NCI-H446 (cell line): ENCODE measurements at places on chromosomes 7 and 10.

GRCh38 chr7:77661816-77662215 lies 34.4 kb upstream of the RSBN1L start:
- DNase-seq, result no peak

DNA sequence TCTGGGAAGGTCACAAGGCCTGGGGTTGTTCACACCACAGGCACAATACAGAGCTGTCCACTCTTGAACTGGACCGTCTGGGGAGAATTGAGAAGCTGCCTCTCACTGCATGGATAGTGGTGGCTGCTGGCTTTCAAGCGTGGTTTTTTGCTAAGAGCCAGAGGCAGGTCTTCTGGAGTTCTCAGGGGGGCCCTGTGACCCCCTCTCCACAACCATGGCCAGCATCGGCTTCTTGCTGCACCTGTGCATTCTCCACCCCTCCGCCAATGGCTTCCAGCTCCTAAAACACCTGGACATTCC lies 140.3 kb downstream of the ADCY1 start:
- no peak for DNase-seq

- DNase-seq, result no peak
These were observed 127.1 kb downstream of the CLEC2L start for GRCh38 chr7:139650429-139651100.

DNA sequence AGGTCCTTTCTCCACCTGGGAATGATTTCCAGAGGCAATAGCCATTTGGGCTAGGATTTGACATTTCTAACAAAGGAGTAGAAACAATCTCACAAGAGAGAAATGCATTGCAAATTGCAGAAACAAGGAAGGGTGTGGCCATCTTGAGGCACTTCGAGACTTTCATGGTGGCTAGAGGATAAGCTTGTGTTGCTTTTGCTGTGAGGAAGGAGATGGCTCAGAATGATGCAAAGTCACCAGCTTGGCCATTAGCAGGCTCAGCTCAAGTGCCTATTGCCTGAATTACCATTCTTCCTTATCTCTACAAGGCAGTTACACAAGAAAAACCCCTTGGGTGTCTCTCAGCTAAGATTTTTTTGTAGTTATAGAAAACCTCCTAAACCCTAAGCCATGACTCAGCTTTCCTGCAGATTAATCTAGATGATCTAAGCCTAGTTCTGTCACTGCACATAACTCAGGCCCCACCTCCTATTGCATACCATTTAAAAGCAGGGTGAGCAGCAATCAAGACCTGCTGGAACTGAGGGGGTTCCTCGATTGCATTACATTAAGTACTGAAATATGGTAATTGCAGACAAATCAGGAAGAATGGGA lies 683.1 kb downstream of the NRG3 start:
- no peak for DNase-seq

DNA sequence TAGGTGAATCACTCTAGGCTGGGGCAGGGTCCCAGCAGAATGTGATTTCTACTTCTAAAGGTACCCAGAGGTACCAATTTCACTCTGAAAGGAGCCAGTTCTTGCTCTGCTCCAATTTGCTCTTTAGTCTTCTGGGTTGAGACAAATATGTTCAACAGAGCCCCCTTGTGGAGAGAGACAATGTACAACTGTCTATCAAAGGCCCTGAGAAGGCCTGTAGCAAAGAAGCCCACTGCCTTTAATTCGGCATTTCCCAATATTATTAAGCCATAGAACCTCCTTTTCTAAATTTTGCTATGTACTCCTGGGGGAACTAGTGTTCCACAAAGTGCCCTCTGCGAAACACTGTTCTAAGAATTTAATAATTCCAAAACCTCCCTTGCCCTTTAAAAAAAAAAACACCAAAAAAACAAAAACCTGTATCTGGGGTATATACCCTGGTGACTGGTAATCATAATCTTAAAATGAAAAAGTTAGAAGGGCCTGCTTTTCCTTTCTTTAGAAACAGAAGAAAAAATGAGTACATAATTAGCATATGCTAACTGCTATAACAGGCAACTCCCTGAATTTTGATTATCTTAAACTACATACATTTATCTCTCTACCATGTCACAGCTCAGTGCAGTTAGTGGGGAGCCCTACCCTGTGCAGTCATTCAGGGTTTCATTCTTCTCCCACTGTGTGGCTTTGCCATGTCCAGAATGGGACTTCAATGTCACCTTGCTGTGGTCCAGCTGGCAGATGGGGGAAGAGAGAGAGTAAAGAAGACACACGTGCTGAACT lies 160.9 kb upstream of the BMPER start:
- no peak for DNase-seq

- DNase-seq, result no peak
These were observed 8.1 kb downstream of the DLD start for GRCh38 chr7:107898997-107899594.

DNA sequence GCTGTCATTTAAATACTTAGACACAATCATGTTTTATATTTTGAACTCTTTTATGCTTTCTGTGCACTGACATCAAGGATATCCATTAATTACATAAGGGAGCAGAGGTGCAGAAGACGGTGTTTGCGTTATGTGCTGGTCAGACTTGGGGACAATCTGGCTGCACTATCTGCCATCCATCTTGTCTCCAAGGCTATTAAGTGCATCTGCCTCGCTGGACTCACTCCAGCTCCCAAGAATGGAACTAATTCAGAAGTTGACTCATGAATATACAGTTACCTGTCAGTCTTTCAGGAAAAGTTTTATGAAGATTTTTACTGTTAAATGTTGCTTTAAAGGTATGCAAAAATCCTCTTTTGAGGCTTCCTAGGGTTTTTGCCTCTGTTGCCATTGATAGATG lies 391.0 kb downstream of the SUGCT start:
- DNase-seq, result no peak

DNA sequence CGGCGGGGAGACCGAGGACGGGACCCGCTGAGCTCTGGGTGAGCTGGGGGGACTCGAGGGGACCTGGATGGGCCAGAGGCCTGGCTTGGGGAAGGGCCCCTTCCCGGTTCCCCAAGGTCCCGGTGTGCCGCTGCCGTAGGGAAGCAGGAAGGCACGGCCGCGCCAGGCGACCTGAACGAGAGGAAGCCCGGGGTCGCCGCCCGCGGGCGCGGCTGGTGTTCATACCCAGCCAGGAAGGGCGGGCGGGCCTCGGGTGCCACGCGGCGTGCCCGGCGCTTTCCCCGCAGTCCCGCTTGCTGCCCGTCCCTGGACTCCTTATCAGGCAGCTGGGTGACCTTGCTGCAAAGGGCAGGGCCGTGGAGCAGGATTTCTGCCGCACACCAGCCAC lies 38.0 kb downstream of the ZNF777 start:
- no peak for DNase-seq

DNA sequence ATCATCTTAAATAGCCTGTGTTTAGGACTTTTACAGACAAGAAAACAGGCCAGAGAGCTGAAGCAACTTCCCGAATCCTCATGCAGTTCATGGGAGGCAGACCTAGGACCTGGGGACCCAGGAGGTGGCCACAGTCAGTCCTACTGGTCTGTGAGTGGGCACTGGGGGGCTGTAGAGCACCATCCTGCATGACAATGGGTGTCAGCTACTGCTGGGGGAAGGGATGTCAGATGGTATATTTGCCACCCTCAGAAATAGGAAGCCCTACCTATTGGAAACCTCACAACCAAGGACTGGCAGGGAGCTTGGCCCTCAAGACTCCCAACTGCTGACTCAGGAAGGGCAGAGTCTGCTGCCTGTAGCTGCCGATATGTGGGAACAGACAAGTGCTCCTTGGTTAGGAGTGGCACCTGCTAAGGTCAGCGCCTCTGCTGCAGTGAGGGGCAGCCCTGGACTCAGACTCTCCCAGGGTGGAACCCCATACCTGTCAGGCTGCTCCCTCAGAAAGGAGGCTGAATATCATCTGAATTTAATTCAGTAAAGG lies 29.7 kb downstream of the OGDH start:
- DNase-seq, result no peak

DNA sequence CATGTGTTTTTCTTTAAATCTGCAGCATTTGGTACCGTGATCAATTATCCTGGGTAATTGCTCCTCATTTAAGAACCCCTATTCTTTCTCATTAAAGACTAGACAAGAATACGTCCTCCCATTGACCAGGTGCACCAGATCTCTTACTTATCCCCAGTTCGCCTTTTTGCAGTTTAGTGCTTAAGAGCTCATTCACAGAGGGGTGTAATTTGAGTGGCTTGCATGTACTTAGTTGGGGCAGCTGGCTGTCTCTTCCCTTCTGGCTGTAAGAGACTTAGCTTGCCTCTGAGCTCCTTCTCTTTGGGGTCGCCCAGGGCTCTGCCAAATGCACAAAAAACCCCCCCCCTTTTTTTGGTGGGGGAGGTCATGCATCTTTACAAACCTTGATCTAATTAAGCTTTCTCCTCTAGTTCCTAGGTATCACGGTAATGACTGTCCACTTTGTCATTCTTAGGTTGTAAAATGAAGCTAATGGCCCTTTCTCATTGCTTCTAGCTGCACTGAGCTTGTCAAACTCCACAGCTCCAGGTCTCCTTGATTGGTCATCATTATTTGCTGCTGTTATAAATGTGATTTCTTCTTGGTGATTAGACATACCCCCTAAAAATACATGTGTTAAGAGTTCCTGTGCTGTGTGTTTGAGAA lies 26.3 kb downstream of the GAD2 start:
- no peak for DNase-seq

- DNase-seq, result no peak
These were observed 99.7 kb upstream of the TMEM168 start for GRCh38 chr7:112889834-112890438.

DNA sequence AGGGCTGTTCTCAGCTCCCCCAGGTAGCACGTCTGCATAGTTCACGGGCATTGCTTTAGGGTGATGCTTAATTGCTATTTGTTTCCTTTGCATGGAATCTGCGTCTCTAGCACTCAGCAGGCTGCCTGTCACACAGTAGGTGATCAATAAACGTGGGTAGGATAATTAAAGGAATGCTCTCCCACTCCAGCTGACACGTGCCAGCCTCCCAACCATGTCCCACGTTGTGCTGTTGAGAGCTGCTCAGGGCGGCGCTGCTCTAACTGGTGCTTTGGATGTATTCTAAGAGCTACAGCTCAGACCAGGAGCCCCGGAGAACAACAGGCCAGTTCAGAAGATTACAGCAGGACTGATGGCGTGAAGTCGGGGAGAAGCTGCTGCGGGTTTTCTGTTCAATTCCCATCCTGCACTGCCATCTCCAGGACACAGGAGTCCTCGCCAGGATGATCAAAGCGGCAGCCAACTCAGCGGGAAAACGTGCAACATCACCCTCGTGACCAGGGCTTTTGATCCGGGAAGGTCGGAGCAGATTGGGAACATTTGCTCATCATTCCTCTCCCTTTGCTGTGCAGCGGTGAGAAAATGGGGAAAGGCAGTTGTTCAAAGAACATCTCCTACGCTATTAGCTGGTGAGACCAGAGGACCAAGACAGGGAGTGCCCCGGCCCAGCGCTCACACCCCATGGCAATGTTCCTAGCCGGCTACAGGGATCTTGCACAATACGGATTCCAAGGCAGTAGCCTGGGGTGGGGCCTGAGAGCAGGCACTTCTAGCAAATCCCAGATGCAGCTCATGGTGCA lies 50.5 kb upstream of the FOXK1 start:
- DNase-seq, result peak; percentile 72

DNA sequence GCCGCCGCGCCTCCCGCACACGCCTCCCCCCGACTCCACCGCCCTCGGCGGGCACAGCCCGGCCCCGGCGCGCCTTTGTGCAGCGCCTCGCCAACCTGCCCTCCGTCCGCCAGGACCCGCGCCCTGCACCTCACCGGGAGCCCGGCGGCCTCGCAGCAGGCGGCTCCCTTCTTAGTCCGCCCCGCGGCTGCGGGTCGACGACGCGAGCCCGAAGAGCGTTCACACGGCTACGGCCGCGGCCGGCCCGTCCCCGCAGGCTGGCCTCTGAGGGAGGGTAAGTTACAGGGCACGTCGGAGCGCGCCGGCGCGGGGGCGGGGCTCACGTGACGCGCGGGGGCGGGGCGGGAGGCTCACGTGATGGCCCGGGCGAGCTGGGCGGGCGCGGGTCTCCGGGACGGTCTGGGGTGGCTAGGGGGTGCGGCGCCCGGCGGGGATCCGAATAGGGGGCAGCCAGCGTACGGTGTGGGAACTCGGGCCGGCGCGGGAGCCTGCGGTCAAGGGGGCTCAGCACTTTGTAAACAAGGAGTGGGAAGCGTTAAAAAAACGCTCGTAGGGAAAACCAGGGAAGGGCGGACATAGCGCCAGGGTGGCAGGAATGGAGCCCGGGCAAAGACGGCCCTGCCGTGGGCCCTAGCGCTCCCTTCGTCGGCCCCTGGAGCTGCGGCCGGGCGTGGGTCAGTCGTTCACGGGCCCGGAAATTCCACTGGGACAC lies at the start of gene ARHGAP12:
Gene ARHGAP12, minus strand, starts transcription at position 283 of the 712 bp plus-strand sequence. CDS start 19,976 bp downstream, outside the sequence.
- peak; percentile 63 for DNase-seq

- no peak for DNase-seq
These were observed 301.9 kb downstream of the CDK14 start for GRCh38 chr7:90897961-90898469.

DNA sequence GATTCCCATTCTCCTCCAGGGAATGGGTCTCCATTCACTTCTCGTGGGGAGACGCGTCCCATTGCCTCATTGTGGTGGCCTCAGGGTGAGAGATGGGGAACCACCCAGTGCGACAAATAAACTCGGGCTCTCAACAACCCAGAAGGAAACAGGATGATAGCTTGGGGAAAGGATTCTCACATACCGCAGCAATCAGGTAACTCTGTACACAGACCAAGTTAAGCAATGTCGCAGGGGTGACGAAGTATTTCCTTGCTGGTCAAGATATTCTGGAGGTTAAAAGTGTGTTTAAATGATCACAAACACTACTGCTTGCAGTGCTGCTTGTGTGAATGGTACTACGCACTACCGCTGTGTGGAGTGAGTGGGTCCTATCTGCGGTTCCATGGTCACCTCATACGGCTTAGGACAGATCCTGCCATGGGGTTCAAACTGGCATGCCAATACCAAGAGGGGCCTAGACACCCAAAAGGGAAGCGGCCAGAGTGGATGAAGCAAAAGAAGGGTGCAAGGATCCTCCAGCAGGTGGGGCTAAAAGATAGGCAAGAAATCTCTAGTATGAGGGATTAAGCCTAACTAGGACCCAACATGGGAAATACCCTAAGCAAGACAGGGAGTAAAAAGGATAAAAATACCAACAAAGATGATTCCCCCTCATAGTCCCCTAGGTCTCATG lies 143.8 kb upstream of the TMEM106B start:
- peak; percentile 71 for DNase-seq

GRCh38 chr7:143046426-143046851 lies 5.7 kb upstream of the OR6V1 start:
- no peak for DNase-seq
